CD14-positive monocyte (primary cell): ENCODE measurements at places on chromosomes 2 and 18.
A peak's percentile ranks its signal among the peaks of the same experiment; 100 is the strongest.

DNA sequence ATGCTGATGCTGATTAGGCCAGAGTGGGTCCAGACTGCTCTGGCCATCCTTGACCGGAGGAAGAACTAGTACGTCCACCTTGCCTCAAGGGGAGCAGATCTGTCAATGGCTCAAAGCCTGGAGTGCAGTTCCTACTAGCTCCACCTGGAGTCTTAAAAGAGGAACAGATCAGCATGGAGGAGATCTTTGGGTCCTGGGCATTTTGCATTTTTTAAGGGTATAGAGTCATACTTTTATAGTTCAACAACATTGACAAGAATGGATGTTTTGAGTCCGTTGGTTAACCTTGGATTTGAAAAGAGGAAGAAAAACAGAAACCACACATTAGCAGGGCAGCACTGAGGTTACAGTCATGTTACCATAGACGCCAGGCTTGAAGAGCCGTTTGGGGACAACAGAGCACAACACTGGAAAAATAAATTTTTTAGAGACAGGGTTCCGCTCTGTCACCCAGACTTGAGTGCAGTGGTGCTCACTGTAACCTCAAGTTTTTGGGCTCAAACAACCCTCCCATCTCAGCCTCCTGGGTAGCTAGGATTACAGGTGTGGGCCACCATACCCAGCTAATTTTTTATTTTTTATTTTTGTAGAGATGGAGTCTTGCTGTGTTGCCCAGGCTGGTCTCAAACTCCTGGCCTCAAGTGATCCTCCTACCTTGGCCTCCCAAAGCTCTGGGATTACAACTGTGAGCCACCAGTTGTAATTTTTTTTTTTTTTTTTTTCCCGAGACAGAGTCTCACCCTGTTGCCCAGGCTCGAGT lies 78.5 kb downstream of the PRKCE start:
- peak; percentile 70 for DNase-seq

DNA sequence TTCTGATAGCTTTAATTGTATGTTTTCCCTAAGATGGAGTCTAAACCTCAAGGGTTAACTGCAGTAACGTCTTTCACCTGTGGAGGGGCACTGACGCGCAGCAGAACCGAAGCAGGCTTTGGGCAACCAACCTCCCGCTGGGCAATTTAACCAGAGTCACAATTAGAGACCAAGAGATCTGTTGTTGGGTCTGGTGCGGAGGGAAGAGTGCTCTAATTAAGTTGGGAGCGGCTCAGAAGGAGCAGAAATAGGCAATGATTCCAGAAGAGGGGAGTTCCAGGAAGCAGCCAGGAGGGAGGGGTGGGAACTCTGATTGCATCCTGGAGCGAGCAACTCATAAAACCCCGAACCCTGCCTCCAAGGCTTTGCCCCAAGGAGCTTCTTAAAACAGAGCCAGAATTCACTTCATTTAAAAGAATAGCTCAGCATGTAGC lies 245.8 kb downstream of the PAX3 start:
- DNase-seq = no peak

DNA sequence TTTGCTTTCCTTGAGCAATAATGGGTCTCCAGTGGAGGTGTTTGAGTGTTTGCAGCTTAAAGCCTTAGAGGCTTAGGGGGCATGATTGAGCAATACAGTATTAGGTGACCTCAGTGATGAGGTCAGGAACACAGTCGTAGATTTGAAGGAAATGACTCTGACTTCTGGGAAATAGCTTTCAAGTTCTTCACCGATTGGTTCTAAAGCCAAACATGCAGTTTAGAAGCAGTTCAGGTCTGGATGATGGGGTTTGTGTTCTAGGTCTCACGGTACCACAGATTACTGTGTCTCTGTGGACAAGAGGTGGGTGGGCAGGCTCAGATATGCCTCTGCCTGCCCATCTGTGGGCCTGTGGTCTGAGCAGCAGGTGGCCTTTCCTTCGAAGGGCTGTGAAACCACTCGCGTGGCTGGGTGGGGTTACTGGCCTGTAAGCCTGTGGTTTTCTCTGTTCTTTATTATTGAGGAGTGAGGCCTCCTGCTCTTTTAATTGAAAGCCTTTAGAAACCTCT lies 7.8 kb downstream of the MTHFD2 start:
- DNase-seq = peak; percentile 40

- no peak for DNase-seq
Measured at GRCh38 chr2:128599700-128600099, 281.0 kb upstream of the HS6ST1 start.

DNA sequence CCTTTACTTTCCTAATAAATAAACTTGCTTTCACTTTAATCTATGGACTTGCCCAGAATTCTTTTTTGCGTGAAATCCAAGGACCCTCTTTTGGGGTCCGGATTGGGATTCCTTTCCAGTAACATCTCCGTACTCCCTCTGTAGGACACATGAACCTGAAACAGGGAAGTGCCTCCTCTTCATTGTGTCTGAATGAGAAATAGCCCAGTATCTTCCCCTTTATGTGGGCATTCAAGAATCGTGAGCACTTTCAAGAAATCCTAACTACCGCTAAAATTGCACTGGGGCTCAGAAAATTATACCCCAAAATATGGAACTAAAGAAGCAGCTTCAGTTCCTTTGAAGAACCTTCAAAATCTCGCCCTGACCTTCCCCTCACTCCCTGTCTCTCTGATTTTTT lies 7.8 kb upstream of the POMC start:
- DNase-seq = peak; percentile 13

DNA sequence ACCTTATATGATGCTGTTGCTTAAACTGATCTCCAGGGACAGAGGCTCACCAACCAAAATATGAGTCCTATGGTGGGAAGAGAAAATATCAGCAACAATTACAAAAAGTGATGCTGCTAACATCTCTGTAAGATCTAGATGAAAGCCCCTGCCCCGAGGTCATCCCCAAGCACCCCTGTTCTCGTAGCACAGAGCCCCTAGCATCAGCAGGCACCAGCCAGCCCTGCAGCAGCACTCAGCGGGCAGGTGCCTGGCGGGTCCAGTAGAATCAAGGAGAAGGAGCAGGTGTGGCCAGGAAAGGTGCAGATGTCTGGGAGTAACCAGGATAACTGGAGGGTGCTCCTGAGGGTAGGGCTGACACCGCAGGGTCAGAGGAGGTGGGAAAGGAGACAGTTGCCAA lies 474.2 kb upstream of the MYT1L start:
- DNase-seq = no peak

DNA sequence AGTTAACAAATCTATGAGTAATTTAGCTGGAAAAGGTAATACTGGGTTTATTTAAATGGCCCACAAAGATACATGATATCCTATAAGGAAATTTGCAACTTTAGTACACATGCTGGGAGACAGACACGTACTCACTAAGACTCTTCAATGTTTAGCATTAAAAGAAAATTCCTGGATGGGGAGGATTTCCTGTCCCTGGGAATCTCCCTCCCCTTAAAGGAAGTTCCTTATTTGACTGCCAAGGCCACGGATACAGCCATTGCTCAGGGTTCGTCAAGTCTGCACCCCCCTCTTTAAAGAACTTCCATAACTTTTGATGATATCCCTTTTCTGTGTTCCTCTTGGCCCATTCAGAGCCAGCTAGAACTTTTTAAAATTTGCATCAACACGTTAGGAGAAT lies 267.6 kb downstream of the CD226 start:
- DNase-seq = no peak

GRCh38 chr2:161357097-161357496 lies 48.9 kb downstream of the PSMD14 start:
- DNase-seq = no peak

- no peak for DNase-seq
Measured at GRCh38 chr2:3001615-3002560, 375.7 kb downstream of the EIPR1 start.

DNA sequence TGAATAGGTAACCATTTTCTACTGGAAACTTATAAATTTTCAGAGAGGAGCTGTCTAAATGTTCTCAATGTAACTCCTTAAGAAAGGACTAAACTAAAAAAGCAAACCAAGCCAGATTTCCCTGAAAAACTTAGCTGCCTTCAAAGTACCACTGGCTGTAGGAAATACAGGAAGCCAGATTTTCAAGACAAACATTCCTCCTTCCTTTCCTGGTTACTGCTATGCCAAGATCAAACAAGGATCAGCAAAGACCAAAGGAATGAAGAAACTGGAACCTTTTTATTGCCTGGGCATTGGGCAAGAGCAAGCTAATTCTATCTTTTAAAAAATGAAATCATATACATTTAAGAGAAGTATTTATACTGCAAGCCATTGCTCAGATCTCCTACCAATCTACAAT lies 212.7 kb downstream of the DYM start:
- DNase-seq = no peak

DNA sequence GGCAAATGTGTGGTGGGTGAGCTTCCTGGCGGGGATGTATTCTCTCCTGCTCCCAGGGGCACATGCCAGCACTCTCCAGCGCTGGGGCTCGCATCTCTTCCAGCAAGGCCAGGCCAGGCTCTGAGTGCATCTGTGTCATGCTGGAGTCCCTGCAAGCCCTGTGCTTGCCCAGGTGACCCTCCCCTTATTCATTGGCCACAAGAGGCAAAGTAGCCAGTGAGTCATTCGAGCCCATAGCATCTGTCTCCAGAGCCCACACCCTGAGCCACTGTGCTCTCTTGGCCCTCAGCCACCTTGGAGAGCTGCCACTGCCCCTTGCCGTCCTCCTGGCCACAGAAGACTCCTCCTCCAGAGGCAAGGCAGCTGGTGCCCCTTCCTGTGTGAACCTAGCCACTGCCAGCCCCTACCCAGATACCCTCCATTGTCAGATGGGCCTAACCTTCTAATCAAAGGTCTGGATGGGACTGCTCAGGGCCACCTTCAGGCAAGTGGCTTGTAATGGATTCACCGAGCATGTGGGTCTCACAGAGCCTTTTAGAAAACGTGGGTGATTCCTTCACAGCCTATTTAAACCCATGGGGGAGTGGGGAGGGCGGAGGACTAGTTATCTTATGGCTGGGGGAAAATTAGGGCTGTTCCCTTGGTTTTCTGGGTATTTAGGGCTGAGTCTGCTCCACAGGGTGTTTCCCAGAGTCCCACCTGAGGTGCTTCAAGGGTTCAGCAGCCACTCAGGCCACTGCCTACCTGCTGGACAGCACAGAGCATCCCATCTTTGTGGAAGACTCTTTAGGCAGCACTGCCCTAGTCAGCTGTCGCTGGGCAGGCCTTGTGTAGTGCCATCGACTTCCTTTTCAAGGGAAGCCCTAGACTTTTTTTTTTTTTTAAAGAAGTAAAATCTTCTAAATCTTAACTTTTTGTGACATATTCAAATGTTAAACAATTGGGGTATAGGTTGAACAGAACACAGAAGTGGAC lies 137.4 kb downstream of the ACOXL start:
- DNase-seq = no peak

DNA sequence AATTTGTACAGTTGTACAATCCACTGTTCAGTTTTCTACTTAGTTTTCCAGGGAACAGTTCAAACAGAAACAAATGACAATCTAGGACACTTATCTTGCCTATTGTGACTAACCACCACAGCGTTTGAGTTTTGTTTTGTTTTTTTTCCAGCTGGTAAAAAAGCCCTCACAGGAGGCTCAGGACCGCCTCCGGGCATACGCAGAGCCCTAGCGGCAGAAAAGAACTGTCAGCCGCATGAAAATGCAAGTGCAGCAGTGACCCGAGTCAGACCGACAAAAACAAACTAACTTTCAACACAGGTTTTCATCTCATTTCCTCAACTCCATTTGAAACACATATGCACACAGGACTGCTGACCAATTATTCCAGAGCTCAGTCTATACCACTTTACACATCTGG lies 68.6 kb downstream of the STEAP3 start:
- no peak for DNase-seq

DNA sequence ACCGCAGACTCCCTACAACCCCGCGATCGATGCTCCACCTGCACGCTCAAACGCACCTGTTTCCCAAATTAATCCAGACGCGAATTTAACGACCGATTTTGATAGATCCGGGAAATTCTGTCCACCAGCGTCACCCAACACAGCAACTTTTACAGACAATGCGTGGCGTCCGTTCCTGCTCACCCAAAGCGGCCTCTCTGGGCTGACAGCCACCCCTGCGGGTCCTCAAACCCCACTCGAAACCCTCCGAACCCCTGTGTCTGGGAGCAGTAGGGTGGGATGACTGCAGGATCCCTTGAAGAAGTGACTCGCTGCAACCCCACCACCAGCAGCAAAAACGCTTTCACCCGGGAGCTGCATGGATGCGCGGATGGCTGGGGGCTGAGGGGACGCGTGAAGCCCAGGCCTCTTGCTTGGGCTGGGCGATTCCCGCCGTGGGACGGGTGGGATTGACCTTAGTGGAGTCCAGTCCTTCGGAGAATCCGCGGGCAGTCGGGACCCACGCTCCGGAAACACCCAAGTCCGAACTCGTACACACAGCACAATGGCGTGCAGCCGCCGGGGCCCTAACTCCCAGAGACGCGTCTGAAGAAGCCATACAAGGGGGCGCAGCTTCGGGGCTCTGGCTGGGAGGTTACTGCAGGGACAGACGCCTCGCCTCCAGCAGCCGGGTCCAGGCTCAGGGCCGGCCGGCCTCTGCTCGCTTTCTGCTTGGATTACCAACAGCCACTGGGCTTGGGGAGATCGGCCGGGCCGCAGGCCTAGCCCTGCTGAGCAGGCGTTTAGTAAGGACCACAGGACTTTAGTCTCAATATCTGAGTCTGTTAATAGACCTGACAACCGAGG lies 31.1 kb upstream of the ATP6V1B1 start:
- DNase-seq = no peak

DNA sequence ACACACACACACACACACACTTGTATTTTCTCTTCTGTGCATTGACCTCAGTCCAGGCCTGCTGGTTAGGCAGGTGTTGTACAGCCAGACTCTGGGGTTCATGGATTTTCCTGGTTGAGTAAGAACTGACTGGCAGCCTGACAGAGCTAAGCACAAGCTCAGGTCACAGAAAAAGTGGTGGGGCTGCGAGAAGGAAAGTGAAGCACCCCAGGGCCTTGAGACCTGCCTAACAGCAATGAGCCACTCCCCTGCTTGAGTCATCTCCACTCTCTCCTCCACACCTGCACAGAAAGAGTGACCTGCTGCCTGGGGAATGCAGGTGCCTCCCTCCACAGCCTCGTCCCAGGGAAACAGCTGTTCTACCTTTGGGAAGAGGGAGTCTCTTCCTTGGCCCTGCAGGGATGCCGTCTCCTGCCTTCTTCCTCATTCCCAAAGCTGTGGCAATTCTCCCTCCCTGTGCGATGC lies 91.4 kb upstream of the LGALSL start:
- DNase-seq = no peak

DNA sequence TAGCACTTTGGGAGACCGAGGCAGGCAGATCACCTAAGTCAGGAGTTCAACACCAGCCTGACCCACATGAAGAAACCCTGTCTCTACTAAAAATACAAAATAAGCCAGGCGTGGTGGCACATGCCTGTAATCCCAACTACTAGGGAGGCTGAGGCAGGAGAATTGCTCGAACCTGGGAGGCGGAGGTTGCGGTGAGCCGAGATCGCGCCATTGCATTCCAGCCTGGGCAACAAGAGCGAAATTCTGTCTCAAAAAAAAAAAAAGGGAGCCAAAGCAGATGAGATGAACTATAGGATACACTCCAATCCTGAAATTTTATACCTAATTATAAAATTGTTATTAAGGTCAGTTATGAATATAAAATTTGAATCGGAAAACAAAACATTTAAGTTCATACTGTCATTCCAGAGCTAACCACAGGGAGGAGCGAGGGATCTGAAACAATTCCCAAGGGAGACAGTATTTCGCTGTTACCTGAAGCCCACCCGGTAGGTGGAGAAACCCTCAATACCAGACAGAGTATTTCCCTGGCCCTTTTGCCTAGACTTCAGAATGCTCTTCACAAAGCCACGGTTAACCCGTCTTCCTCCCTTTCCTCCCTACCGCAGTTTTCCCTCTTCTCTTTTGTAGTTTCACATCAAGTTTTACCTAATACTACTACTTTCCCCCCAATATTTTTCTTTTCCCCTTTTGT lies 1.4 kb downstream of the PPM1G start:
- DNase-seq = no peak

GRCh38 chr2:240467149-240467642 lies 31.7 kb downstream of the GPC1 start:
- no peak for DNase-seq
